T-helper 17 cell (primary cell): ENCODE measurements at places on chromosomes 13 and 19.
A peak's percentile ranks its signal among the peaks of the same experiment; 100 is the strongest.

DNA sequence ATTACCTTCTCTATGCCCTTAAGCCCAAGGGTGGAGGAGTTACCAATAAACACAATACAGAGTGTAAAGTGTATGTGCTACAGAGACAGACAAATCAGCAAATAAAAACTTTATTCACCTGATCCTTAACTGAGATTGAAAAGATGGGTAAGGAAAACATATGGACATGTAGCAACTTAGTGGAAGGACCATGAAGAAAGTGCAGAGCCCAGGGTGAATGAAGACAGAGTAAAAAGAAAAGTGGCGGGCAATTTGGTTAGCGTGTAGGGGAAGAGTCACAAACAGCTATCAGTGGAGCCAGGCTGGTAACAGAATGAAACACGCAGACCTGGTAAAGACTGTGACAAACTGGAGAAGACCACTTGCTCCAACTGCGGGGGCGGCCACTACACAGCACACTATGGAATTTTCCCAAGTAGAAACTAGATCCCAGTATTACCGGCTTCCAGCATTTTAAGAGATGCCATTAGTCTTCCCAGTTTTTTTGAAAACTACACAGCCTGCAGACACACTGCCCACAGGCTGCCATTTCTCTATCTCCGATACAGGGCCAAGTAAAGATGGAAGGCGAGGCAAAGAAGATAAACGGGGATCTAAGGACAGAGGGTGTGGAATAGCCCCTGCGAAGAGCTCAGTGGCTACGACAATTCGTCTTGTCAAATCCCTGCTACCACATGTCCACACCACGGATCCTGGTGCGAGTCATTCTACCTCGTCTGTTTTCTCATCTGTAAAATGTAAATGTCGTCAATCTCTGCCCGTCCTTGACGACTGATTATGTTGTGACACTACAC lies 1.2 kb downstream of the UQCRFS1 start:
- no peak for DNase-seq

- DNase-seq = no peak
Observed at GRCh38 chr13:33004511-33004910, 11.7 kb upstream of the KL start.

GRCh38 chr13:93646245-93646644 lies 419.6 kb downstream of the GPC6 start:
- no peak for DNase-seq

DNA sequence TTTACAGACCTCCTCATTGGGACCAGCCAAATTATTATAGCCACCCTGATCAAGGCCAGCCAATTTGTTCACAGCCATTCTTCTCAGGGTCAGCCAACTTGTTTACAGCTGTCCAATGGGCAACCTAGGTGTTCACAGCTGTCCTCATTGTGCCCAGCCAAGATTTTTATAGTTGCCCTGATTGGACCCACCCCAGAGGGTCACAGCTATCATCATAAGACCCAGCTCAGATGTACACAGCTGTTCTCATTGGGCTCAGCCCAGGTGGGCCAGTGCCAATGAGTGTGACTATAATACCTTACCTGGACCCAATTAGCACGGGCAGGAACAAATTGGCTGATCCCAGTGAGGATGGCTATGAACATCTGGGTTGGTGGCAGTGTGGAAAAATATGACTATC lies 1151.8 kb downstream of the UQCRFS1 start:
- DNase-seq = no peak

DNA sequence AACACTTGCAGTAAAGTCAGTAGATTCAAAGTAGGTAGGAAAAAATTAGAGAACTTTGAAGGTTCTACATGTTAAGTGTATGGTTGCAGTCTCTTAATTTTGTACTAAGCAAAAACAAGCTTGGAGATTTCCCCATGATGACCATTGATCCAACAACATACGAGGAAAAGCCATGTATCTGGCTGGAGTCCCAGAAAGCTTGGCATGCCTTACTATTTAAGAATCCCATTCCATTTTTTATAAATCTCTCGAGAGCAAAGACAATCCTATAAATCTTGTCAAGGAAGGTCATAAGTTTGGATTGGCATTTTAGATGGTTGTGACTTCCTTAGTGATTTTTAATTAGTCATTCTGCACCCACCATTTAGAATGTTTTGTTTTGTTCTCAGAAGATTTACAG lies 495.9 kb downstream of the GPC5 start:
- no peak for DNase-seq

- no peak for DNase-seq
Observed at GRCh38 chr19:44897835-44898234, 6.8 kb downstream of the TOMM40 start.

- no peak for DNase-seq
Observed at GRCh38 chr13:99273128-99273527, 14.9 kb upstream of the GPR18 start.

- DNase-seq = no peak
Observed at GRCh38 chr19:6731822-6732221, 5.6 kb downstream of the GPR108 start.

DNA sequence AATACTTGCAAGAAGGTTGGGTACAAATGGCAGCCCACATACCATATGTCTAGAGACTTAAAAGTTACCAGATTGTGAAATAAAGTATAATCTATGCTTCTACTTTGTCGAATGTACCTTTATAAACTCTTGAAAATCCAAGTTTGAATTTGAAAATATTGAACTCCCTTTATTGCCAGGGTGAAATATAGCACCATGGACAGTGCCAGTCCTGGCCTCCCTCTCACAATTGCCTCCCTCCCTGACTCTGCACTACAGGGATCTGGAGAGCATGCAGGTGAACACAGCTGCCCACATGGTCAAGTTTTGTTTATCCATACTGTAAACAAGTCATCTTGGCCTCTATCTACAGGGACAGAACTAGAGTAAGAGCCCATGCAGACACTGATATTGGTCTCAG lies 394.1 kb upstream of the SLITRK6 start:
- no peak for DNase-seq

GRCh38 chr13:111429064-111429558 lies 108.7 kb downstream of the TEX29 start:
- no peak for DNase-seq

DNA sequence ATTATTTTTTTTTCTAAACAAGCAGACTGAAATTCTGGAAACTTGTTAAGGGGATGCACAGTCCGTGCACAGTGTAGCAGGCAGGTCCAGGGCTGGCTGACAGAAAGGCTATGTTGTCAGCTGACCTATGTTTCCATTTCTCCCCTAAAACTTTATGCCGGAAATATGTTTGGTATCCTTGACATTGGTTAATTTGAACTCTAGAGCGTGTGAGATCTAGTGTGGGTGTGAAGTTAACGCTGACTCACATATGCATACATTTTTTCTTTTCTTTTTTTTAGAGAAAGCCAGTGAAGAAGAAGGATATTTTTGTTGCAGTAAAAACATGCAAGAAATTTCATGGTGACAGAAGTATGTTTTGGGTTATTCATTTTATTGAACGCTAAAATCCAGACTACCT lies 76.6 kb downstream of the B3GLCT start:
- no peak for DNase-seq

DNA sequence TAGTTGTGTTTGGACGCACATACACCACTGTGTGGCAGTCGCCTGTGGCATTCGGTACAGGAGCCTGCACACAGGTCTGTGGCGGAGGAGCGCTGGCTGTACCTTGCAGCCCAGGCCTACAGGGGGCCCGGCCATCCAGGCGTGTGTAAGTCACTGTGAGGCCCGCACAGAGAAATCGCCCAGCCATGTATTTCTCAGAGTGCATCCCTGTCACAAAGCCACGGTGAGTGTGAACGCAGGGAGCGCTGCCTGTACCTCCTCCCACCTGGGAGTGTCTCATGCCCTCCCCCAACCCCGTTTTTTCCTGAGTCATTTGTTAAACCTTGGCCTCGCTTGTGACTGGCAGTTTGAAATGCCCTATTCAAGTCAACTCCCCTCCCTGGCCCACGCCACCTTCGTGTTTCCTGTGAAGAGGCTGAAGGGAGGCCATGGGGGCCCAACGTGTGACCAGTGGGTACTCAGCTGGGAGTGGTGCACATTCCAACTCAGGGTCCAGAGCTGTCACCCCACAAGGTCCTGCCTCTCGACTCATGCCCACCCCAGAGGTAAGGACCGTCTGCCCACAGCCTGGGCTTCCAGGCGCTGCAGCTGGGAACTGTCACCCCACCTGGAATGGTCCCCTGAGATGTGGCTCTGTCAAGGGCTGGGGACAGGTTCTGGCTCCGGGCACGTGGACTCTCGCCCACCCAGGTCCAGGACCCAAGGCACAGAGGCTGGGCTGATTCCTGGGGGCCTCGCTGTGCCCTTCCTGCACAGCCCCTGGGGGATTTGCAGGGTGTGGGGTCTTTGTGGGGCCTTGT lies 11.6 kb upstream of the RASA3 start:
- DNase-seq = no peak

DNA sequence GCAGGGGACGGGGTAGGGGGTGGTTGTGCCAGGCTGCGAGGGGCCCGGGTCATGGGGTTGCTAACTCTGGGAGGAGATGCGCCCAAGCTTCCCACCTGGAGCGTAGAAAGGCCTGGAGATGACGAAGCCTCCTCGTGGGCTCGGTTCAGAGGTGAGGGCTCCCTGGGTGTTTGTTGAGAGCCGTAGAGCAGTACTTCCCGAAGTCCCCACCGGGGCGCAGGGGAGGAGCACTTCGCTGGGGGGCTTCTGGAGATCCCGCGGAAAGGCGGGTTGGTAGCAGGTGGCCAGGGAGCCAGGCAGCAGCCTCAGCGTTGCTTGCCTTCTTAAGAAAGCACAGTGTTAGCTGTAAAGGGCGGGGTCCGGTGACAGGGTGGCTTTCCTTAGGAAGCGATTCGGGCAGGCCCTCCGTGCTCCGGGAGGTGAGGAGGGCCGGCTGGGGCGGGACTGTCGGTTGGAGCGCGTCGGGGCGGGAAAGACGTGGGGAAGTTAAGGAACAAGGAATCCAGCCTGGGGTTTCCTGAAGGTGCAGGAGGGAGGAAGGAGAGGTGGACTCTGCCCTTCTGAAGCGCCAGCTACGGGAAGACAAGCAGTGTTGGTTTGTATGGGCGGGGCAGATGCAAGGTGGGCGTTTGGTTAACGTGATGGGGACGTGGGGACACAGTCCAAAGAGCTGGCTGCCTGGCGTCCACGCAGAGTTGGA lies 3.3 kb downstream of the VSTM2B start:
- DNase-seq = no peak

GRCh38 chr19:47694466-47695273 lies 18.6 kb upstream of the EHD2 start:
- no peak for DNase-seq

DNA sequence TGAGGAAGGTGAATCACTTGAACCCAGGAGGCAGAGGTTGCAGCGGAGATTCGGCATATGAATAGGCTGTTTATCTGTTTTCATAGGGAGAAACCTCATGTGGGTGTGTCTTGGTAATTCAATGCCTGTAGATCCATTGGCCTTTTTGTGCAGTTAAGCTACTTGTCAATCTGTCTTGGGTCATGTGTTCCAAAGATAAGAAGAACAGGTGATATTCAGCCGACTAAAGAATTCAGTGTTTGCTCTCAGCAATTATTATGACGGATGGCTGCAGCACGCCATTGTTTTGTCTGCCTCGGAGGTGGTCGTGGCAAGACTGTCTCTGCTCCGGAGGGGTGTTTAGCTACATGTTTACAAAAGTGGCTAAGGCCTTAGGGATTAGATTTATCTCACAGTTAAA lies 573.0 kb upstream of the PCDH9 start:
- no peak for DNase-seq

DNA sequence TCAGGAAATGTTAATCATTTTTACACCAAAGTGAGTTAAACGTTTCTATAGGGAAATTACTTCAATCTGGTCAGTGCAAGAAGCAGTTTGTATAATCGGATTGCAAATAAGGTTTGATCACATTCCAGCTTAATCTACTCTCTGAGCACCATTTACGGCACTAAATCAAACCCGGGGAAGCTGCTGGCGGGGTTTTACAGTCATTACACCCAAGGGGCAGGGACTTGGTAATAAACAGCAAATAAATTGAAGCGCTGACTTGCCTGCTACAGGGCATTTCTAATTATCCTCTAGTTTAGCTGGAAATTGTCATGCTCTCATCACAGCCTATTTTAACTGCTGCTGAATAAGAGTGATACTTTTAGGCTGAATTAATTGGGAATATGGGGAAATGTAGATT lies 152.1 kb upstream of the SOX21 start:
- no peak for DNase-seq

GRCh38 chr13:21696865-21697448 lies 26.1 kb downstream of the FGF9 start:
- no peak for DNase-seq

- DNase-seq = no peak
Observed at GRCh38 chr19:2952953-2953481, 8.2 kb upstream of the ZNF77 start.

DNA sequence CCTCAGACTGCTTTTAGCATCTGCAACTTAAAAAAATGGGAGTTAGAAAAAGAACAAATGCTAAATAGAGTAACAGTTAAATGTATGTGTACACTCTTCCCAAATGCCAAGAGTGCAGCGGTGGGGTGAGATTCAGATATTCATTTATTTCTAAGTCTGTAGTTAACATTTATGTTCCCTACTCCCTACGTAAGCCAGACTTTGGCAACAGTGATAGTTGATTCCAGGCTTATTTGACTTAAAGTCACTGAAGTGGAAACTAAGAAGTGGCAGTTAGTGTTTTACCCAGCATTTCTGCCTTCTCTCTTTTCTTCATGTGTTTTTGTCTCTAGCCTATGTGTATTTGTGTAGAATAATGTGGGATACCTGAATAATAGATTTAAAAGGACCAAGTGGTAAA lies 4.5 kb downstream of the MIR17HG start:
- no peak for DNase-seq

DNA sequence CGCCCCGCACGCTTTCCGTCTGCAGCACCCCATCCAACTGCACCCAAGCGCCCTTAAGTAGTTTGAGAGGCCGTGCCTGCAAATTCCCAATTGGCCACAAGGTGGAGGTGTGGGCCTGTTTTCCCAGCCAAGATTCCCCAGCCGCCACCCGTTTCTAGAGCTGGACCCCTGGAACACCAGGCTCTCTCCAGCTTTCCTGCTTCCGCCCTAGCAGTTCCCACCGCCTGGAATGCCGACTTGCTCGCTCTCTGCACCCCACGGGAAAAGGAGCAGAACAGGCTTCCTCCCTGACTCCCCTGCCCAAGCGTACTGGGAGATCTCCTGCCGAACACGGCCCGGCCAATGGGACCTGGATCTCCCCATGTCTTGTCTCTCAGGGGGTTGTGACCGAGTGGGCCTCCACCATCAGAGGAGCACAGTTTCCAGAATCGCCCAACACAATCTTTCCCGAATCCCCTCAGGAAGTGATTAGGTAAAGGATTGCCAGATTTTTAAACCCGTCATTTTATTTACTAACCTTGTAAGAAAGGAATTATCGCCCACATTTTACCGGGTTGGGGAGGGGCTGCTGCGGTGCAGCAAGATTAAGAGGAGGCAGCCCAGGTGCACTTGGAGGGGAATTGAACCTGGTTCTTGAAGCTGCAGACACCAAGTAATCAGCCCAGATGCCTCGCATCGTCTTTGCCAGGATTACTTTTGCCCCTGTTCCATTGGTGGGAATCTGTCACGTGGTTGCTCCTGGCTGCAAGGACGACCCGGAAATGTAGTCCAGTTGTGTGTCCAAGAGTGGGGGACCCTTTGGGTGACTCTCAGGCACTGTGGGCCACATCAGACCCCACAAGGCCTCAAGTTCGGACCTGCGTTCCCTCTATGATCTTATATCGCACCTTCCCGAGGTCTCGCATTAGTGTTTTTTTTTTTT lies 3.5 kb upstream of the NAPSA start:
- DNase-seq = peak; percentile 65
